ENCODE measurements at places on chromosomes 5 and 9. TPM values are rescaled to one million over a fixed set of nuclear protein-coding genes. Genes with fewer than 3 reads are reported as not detected.

The MSMP gene
- total RNA-seq, result not detected

The AQP3 gene
- total RNA-seq, result 7.7 TPM

DNA sequence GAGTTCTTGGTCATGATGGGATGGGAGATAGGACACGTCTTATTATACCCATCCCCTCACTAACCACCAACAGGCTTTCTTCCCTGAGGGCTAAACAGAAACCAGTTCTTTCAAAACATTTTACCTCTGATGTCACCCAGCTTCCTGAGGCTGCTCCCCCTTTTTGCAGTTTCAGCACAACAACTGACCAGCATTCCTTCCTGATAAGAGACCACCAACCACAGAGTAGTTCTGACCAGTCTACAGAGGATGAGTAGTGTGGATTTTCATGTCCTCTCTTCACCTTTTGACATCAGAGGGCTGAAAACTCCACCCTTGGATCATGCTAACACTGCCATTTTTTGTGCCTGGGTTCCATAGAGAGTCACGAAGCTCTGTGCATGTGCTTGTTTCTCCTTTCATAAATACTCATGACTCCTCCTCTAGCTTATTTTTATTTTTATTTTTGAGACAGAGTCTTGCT is 82.6 kb downstream of the OSTF1 start:
- no peak for DNase-seq

The TICAM2 gene
- total RNA-seq, result 2.0 TPM

The ELAVL2 gene
- total RNA-seq, result 0.32 TPM

DNA sequence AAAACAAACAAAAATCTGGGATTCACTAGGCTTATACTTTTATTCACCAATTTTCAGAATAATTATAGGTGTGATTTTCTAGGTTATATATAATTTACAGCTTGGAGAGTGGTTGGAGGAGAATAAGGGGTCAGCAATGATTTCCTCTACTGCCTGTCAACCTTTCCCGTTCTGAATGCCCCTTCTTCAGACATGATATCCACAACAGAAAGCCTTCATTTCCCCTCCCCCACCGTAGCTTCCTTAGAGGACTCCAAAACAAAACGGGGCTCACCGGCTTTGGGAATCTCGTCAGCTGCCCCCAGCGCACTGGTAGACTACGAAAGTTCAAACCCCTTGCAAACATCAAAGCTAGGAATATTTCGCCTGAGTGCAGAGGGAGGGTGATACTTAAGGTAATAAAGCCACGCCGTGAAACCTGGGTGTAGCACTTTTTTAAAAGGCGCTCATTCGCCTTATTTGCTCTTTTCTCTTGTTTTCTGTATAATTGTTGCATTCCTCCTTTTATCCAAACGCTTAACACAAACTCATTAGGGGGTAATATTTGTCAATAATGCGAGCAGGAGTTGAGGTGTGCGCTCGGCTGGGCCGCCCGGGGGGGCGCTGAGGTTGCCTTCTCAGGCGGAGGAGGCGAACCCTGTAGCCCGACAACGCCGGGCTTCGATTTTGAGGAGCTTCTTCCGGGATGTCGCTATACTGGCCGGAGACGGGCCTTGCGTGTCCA is 2.4 kb downstream of the OTP start:
- no peak for DNase-seq

DNA sequence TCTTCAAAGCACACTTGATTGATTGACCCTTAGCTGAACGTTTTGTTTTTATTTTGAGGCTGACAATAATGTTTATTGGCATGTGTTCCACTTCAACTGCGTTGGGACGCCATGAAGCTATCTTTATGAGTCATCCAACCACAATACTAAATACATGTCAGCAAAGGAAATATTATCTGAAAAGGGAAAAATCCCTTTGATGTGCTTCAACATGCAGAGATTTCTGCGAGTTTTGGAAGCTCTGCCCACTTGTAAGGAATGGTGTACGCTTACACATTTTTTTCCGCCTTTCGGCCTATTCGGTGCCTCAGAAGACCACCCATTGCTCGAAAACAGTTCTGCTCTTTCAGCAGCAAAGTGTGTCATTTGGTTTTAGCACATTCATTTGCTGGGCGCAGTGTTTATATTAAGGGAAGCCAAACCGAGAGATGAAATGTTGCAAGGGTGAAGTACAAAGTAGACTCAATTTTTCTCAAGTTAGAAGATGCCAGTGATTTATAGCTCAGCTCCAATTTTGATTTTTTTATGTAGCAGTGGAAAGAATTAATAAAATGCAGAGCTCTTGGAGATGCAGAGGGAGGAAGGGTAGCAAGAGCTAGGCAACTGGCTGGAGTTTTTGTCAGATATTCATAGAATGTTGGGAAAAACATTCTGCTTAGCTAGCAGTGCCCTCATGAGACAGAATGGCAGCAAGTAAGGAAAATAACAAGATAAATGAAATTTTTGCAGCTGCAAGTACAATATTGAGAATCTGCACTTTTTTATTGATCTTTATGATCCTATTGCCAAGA is 68.9 kb downstream of the PRDM6 start:
- no peak for DNase-seq

DNA sequence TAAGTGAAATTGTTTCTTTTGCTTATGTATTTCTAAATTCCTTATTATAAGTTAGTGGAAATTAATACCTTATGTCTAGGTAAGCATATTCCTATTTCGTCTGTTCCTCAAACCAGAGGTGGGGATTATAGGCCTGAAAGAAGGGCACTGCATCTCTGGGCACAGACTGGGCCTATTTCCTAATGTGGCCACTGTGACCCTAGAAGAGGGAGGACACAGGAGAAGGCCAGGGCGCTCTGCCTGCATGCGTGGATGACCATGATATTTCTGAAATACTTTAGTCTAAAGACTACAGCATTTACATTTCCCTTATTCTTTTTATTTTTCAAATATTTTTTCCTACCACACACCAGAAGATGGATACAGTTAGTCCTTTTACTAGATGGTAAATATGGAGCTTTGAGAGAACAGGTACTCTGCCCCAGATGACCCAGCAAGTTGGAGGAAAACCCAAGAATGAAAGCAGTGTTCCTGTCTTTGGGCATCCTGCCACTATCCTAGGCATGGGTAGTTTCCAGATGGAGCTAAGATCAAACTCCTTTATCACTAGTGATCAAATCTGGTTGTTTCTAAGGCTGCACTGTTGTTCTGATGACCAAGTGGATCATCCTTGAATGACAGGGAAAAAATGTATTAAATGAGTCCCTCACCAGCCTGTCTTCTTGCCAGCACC is 27.8 kb downstream of the RUSC2 start:
- no peak for DNase-seq

- no peak for DNase-seq
These were observed at the start of gene PPP1R26 for GRCh38 chr9:135479469-135480052. Gene PPP1R26 (plus strand): TSS chr9:135479782. CDS start chr9:135484511, 4,729 bp downstream.
